ENCODE measurements at places on chromosomes 7 and 10. TPM values are rescaled to one million over a fixed set of nuclear protein-coding genes. Genes with fewer than 3 reads are reported as not detected.

TMEM196 gene
- not detected for total RNA-seq

CPA2 gene
- not detected for total RNA-seq

FAM171A1 gene
- total RNA-seq, result 98.1 TPM

MEOX2 gene
- 1.3 TPM for total RNA-seq

PLCE1 gene
- total RNA-seq, result 0.19 TPM

ZNRF2 gene
- 4.1 TPM for total RNA-seq

Measured in glomerular endothelial cell (primary cell).